ENCODE measurements at places on chromosomes 16 and 17. TPM values are rescaled to one million over a fixed set of nuclear protein-coding genes. Genes with fewer than 3 reads are reported as not detected.

GRCh38 chr17:36910513-36910912, 26.8 kb upstream of the LHX1 start:
- no peak for DNase-seq

- no peak for DNase-seq
Observed at GRCh38 chr16:2282262-2282661, 14.3 kb upstream of the RNPS1 start.

DNA sequence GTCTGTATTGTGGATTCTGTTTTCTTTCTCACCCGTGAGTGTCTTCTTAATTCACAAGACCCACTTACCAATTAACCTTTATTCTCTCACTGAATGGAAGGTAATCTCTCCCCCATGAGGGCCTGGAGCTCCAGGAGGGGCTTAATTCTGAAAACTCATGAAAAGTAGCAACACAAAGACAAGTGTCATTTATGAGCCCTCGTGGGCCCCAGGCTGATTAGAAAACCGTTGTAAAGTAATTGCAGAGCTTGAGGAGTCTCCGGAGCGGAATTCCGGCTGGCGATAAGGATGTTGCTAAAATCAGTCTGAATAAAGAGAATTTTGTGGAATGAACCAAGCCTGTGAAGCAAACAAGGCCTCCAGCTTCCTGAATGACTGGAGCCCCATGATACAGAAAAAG, 301.5 kb downstream of the HAPSTR1 start:
- no peak for DNase-seq

- DNase-seq, result no peak
Observed at GRCh38 chr17:18965530-18966236, 13.7 kb downstream of the SLC5A10 start.

PRAC1 gene
- total RNA-seq, result not detected

HASPIN gene
- 20.7 TPM for total RNA-seq

SLC5A10 gene
- not detected for total RNA-seq

Data from activated CD8-positive, alpha-beta T cell treated with anti-CD3 and anti-CD28 coated beads for 36 hours (primary cell).